ENCODE measurements at places on chromosomes 4 and X.

GRCh38 chrX:143642426-143642825 lies 6.5 kb upstream of the SLITRK4 start:
- DNase-seq: no peak

- DNase-seq: peak; percentile 92
Measured at GRCh38 chr4:9691238-9692065, 90.0 kb upstream of the DRD5 start.

DNA sequence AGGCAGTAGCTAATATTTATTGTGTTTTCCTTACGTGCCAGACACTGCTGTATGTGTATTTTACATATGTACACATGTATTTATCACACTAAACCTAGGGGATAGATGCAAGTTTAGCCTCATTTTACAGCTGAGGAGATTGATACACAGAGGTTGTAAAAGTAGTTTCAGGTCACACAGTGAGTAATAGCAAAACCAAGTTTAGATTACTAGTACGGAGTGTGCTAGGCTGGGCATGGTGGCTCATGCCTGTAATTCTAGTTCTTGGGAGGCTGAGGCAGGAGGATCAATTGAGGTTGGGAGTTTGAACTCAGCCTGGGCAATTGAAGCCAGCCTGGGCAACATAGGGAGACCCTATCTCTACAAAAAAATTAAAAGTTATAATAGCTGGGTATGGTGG lies 701.1 kb upstream of the ATOH1 start:
- no peak for DNase-seq

DNA sequence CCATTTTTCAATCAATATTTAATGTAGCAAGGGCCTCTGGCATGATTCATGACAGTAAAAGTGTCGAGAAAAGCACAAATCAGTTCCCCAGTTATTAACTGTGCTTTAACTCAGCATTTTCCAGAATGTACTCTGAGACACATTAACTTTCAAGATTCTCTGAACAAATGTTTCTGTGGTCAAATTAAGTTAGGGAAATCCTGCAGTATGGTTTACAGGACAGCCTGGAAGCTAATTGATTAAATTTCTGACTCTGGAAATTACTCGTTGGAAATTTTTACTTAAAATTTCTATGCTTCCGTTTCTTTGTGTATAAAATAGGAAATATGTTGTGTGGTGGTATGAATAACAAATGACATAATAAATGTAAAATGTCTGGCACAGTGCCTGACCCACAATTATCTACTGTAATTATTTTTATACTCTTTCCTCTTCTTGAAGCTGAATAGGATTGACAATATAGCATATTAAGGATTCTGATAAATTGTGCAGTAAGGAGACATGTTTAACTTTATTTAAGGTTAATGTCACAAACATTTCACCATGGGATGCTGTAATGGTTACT lies 33.7 kb downstream of the STK32B start:
- no peak for DNase-seq

GRCh38 chr4:187603093-187604025 lies 392.2 kb upstream of the ZFP42 start:
- no peak for DNase-seq

- DNase-seq: no peak
Measured at GRCh38 chr4:108114503-108114902, 54.2 kb downstream of the LEF1 start.

DNA sequence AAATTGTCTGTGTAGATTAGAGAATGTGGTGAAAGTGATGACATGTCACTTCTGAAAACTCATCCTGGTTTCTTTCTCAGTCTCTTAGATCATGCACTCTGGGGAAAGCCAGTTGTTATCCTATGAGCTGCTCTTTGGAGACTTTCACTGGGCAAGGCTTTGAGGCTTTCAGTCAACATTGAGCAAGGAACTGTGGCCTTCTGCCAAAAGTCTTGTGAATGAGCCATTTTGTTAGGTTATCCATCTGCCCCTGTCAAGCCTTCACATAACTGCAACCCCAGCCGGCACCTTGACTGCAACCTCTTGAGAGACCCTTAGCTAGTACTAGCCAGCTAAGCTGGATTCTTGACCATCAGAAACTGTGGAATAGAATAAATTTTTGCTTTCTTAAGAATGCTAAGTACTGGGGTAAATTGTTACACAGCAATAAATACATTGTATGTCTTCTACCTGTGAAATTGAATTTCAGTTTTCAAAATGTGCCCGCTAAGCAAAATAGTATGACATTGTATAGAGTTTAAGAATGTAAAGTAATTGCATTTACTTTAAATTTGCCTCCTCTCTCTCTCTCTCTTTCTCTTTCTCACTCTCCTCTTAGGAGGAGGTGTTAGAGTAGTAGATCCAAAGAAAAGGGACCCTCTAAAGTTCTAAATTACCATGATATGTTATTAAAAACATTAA lies 1273.0 kb downstream of the RAPGEF2 start:
- no peak for DNase-seq

GRCh38 chr4:107740950-107741701 lies 21.1 kb upstream of the PAPSS1 start:
- no peak for DNase-seq

GRCh38 chrX:21155916-21156315 lies 218.3 kb upstream of the CNKSR2 start:
- no peak for DNase-seq

GRCh38 chr4:36285784-36286480 lies 4.5 kb downstream of the DTHD1 start:
- DNase-seq: peak; percentile 54

DNA sequence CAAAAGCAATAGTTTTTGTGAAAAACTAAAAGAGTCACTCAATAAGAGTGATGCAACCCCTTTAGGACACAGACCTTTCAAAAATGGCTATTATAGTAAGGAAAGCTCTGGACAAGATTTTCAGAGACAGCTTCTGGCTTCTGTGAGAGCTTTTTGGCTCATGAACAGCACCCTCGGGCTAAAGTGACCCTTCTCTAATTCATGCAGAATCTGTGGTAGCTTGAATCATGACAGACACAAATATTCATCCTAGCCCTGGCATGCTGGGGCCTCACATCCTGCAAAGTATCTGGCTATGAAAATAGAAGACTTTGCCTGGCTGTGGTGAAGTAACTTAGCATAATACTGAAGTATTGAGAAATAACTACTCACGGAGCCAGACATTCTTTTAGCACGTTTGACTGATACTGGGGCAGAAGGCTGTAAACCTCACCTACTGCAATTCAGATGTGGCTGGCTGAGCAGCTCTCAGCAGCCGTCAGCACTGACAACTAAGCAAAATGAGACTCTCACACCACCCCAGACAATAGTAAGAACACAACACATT lies 327.3 kb downstream of the MAPK10 start:
- no peak for DNase-seq

- DNase-seq: no peak
Measured at GRCh38 chr4:75671802-75672421, 1.3 kb downstream of the G3BP2 start.

GRCh38 chr4:75371915-75372314 lies 142.3 kb downstream of the RCHY1 start:
- no peak for DNase-seq

- DNase-seq: peak; percentile 19
Measured at GRCh38 chr4:151031831-151032605, 16.9 kb upstream of the LRBA start.

DNA sequence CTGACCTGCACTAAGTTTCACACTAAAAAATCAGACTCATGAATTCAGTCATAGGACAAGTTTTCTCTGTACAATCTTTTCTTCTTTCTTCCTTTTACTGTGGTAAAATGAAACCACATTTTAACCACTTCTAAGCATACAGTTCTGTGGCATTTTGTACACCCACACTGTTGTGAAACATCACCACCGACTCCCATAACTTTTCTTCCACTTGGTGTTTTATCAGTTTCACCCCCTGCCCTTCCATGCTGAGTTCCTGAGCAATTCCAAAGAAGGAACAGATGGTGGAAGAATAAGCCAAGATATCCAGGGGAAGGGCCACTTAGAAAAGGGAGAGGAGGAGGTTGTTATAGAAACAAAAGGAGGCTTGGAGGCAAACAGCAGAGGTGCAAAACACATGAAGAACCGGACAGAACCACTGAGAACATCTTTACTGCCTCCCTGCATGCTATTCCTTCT lies 22.6 kb downstream of the SLC25A4 start:
- no peak for DNase-seq

GRCh38 chr4:24143741-24144140 lies 253.9 kb upstream of the PPARGC1A start:
- no peak for DNase-seq

- no peak for DNase-seq
Measured at GRCh38 chrX:10120828-10121227, 35.9 kb upstream of the CLCN4 start.

GRCh38 chr4:15161439-15161838 lies 159.2 kb downstream of the CPEB2 start:
- no peak for DNase-seq

GRCh38 chrX:103791228-103791627 lies 14.6 kb downstream of the PLP1 start:
- DNase-seq: no peak

DNA sequence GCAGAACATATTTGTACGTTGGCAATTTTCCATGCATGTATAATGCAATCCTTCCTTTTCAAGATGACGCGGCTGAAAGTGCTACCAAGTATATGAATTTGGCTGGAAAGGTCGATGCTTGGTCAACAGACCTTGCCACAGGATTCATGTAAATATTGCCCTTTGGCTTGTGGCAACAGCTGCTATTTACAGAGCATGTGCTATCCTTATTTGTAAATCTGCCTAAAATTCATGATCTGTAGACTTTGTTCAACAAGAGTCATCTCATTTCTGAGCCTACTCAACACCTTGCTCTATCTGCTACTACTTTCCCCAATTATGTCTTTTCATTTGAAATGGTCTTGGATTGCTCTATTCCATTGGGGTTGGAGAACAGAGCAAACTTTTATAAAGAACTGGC lies 1.9 kb upstream of the SMARCA1 start:
- DNase-seq: no peak

- DNase-seq: no peak
Measured at GRCh38 chrX:85882601-85883000, 164.8 kb downstream of the CHM start.

GRCh38 chr4:122992057-122992456 lies 69.7 kb upstream of the NUDT6 start:
- DNase-seq: no peak

GRCh38 chrX:118536687-118537461 lies 41.3 kb downstream of the DOCK11 start:
- DNase-seq: no peak

GRCh38 chr4:35836596-35836995 lies 407.7 kb downstream of the ARAP2 start:
- DNase-seq: no peak

DNA sequence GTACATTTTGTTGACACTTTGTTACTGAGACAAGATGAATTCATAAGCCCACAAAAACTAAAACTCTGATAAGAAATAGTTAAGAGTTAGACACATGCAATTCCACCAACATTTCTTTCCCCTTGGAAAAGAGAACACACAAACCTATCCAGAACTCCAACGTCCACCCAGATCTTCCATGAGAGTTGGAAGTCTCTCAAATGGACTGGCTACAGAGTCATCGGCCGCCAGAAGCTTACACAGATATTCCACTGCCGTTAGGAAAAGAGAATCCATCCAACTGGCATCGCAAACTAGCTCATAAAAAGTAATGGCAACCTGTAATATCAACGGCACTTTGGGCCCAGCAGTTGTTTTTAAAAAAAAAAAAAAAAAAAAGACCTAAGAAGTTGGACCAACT lies 114.7 kb downstream of the PRKX start:
- no peak for DNase-seq

DNA sequence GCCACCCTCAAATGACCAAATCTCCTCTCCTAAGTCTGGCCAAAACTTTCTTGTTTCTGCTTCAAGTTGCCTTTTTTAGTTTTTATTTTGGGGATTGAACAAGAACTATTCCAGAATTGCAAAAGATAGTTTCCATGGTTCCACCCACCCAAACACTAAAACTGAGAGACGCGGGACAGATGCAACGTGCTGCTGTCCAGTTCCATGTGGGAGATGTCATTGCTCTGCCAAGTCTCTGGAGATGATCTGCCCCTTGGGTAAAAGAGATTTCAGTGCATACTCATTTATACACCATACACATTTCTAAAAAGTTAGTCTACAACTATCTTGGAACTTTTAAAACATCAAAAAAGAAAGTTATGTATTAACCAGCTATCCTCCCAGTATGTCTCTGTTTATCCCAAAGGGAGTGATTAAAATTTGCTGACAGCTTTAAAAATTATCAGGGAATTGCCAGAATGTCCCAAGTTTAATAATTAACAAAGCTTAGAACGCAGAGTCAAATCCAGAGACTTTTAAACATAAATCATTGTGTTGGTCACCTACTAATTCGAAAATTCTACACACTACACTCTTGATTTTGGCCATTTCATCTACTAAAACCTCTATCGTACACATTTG lies 3.2 kb downstream of the MAOB start:
- no peak for DNase-seq

DNA sequence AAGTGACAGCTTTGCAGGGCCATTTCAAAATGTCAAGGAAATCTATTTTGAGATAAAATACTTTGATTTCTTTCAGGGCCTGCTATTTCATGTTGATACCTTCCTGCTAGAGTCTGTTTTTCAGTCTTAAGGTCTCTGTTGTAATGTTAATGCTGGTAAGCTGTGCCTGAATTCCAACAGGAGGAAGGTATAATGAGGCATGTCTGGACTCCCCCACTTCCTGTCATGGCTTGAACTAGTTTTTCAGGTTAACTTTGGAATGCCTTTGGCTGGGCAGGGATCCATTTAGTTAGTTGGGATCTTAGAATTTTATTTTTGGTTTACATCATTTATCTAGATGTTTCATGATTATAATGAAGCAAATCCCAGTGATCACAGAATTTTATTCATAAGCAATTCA lies 279.0 kb downstream of the CFAP47 start:
- DNase-seq: no peak

DNA sequence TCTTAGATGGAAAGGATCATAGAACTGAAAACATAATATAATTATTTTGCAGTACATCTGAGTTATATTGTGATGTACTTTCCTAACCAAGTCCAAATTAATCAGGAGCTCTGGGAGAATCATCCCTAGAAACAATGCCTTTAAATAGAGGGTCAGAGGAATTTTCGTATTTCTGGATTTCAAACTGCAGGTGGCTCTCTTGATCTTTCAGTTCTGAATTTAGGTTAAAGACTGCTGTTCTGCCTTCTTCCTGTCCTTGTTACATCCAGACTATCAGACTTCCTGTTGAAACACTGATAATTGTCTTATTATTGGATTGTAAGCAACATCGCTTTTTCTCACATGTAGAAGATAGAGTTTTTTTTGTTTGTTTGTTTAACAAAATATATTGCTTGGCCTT lies 142.7 kb downstream of the RPA4 start:
- DNase-seq: no peak

- no peak for DNase-seq
Measured at GRCh38 chrX:154505734-154506133, 10.3 kb downstream of the FAM3A start.

- no peak for DNase-seq
Measured at GRCh38 chrX:69154051-69154450, 11.2 kb downstream of the PJA1 start.

GRCh38 chr4:115883231-115883630 lies 769.8 kb upstream of the NDST4 start:
- no peak for DNase-seq

- peak; percentile 46 for DNase-seq
Measured at GRCh38 chrX:39152106-39152649, 350.9 kb downstream of the MID1IP1 start.

Data from activated CD4-positive, alpha-beta T cell treated with anti-CD3 and anti-CD28 coated beads, Interleukin-2, amount 50 U/mL, for 48 hours (primary cell).